ENCODE measurements at places on chromosomes 16 and 17. TPM values are rescaled to one million over a fixed set of nuclear protein-coding genes. Genes with fewer than 3 reads are reported as not detected.

DNA sequence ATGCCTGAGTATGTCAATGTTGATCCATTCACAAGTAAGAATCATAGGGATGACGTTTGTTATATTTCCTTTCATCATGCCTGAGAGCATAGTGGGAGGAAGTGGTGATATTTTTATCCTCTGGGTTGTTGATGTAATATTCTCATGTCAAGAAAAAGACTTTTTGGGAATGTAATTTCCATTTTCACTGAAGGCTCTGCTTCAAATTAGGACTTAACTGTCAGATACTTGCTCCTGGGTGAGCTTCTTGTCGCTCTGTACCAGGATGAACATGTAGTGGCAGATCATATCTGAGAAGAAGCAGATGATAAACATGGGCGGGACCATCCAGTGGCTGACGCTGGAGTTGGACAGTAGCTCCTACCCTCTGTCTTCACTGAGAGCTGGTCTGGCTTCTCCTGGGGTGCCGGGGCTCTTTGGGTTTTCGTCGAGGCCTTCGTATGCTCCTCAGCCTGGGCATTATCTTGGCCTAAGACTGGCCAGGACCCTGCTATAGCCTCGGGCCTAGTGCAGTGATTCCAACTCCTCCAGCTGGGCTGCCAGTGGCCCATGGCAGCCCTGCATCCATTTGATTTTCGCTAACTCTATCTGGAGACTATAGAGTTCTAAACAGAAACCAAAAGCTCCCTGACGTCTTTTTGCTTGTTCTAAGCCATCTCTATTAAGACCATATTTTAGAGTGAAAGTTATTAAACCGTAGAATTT lies 19.7 kb downstream of the CYB5B start:
- H3K4me1 ChIP-seq, result peaks cover 33% of the 10 kb centered on the region
- H3K36me3 ChIP-seq, result peaks cover 46% of the 10 kb centered on the region
- H3K27ac ChIP-seq, result peak overlapping the region; percentile 93
- no peaks in the 10 kb centered on the region for H3K27me3 ChIP-seq
- H3K4me3 ChIP-seq, result peak overlapping the region; percentile 76

GRCh38 chr17:48997103-48997826 lies at the start of gene IGF2BP1:
IGF2BP1 (plus strand) TSS chr17:48997385; CDS start chr17:48997746, 361 bp downstream.
- peaks cover 30% of the 10 kb centered on the region for H3K4me1 ChIP-seq
- H3K27ac ChIP-seq, result peak within 1 kb of the TSS; percentile 61
- DNase-seq, result no peak
- H3K27me3 ChIP-seq, result peaks cover 78% of the 10 kb centered on the region
- H3K36me3 ChIP-seq, result no peaks in the 10 kb centered on the region

DNA sequence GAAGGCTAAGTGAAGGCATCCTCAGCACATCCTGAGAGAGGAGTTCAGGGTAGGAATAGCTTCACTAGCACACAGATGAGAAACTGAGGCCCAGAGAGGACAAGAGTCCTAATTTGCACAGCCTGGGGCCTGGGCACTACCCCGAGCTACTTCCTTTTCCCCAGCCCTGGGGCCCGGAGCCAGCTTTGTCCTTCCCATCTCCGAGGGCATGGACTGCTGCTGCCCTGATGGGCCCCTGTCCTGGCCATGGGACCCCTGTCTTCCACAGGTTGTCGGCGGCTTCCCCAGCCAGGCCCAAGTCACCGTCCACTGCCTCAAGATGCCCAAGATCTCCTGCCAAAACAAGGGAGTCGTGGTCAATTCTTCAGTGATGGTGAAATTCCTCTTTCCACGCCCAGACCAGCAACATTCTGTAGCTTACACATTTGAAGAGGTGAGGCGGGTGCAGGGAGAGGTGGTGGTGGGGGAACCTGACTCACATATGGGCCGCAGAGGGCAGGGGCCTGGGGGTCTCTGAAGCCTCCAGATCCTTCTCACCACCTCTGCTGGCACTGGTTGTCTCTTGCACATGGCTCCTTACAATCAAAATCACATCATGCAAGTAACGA lies 11.4 kb upstream of the NLRC5 start:
- peaks cover 58% of the 10 kb centered on the region for H3K4me1 ChIP-seq
- no peaks in the 10 kb centered on the region for H3K27me3 ChIP-seq
- DNase-seq, result no peak
- peaks cover 31% of the 10 kb centered on the region for H3K36me3 ChIP-seq
- no peak overlapping the region for H3K27ac ChIP-seq

GRCh38 chr16:57527027-57527426 lies 9.3 kb downstream of the CCDC102A start:
- peaks cover 12% of the 10 kb centered on the region for H3K36me3 ChIP-seq
- DNase-seq, result no peak
- H3K4me3 ChIP-seq, result no peak overlapping the region

GRCh38 chr17:27601069-27601974 lies 29.7 kb upstream of the LGALS9 start:
- H3K36me3 ChIP-seq, result peaks cover 29% of the 10 kb centered on the region
- peak; percentile 88 for DNase-seq
- H3K27ac ChIP-seq, result no peak overlapping the region
- no peaks in the 10 kb centered on the region for H3K27me3 ChIP-seq
- H3K4me1 ChIP-seq, result peaks cover 16% of the 10 kb centered on the region

DNA sequence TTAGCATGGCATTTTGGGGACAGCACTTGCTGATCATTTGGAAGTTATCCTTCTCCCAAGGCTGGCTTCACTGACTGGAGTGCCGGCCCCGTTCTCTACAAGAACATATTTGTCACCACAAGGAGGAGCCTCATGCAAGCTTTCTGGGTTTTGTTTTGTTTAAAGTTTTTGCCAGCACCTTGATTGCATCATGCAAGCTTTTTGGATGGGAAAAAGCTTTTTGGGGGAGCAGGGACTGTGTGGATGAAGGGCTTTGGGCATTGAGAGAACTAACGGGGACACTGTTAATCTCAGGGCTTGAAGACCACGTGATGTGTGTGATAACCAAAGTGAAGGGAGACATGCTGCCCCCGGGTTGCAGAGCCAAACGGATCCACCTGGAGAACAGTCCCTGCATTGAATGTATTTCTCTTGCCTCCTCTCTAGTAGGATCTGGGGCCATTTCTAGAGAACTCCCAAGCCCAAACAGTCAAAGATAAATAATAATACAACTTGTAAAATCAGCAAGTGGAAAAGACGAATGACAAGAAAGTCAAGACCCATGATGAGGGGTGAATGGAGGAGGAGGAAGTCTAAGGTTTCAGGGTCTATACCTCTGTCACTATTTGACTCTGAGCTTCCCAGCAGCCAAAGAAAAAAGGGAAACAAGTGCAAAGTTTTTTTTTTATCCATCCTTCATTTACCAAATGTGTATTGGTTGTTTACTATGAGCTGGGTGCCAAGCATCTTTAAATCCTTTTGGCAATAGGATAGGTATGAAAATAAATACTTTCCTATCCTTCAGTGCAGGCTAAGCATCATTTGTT lies 17.2 kb downstream of the TMEM114 start:
- peak overlapping the region; percentile 19 for H3K27ac ChIP-seq
- H3K4me3 ChIP-seq, result no peak overlapping the region

DNA sequence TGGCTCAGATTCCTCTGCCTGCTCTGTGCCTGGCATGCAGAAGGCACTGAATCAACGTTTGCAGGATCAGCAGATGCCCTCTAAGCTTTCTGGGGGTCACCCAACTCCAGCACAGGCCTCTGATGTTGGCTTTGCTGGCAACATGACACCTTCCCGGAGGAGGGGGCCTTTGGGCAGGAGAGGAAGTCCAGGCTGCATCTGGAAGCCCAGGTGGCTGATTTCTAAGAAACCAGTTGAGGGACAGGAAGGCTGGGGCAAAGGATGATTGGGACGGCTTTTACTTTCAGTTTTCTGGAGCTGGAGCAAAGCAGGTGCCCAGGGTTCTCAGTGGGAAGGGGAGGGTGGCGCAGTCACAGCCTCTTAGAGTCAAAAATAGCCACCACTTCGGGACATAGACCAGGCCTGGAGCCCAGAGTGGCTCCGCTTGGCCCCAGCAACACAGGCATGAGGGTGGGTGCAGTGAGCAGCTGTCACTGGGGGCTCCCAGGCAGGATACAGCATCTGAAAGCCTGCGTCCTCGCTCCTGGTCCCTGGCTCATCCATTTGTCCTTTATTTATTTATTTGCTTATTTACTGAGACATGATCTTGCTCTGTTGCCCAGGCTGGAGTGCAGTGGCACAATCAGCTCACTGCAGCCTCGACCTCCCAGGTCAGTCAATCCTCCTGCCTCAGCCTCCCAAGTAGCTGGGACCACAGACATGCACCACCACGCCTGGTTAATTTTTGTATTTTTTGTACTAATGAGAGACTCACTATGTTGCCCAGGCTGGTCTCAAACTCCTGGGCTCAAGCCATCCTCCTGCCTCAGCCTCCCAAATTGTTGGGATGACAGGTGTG lies 15.1 kb downstream of the SOCS1 start:
- peak; percentile 54 for DNase-seq
- peaks cover 23% of the 10 kb centered on the region for H3K4me1 ChIP-seq
- no peaks in the 10 kb centered on the region for H3K27me3 ChIP-seq
- peak overlapping the region; percentile 64 for H3K4me3 ChIP-seq
- H3K27ac ChIP-seq, result no peak overlapping the region

DNA sequence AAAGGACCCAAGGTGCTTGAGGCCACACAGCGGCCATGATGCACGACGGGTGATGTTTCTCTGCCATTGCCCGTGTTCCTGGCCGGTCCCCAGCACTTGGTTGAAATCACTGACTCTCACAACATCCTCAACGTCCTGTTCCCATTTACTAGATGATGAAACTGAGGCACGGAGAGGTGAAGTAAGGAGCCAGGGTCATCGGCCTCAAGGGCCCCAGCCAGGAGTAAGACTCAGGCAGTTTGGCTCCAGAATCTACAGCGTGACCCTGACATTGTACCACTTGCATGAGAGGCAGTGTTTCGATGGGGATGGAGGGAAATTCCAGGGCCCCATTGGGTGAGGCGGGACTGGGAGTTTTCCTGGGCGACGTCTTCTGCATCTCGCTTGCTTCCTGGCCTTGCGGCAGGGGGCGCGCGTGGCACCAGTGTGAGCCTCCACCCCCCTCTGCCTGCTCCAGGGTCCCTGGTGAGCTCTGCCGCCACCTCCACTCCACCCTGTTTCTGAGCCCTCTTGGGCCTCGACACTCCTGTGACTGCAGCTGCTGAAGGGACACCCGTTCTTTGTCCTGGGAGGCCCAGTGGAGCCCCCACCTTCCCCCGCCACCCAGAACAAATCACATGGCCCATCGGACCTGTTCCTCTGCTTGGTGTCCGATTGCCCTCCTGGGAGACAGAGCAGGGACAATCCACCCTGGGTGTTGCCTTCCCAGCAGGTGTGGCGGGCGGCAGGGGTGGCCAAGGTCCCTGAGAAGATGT lies 133.0 kb upstream of the GSE1 start:
- no peak overlapping the region for H3K4me3 ChIP-seq
- peak; percentile 31 for DNase-seq
- H3K27me3 ChIP-seq, result no peaks in the 10 kb centered on the region

DNA sequence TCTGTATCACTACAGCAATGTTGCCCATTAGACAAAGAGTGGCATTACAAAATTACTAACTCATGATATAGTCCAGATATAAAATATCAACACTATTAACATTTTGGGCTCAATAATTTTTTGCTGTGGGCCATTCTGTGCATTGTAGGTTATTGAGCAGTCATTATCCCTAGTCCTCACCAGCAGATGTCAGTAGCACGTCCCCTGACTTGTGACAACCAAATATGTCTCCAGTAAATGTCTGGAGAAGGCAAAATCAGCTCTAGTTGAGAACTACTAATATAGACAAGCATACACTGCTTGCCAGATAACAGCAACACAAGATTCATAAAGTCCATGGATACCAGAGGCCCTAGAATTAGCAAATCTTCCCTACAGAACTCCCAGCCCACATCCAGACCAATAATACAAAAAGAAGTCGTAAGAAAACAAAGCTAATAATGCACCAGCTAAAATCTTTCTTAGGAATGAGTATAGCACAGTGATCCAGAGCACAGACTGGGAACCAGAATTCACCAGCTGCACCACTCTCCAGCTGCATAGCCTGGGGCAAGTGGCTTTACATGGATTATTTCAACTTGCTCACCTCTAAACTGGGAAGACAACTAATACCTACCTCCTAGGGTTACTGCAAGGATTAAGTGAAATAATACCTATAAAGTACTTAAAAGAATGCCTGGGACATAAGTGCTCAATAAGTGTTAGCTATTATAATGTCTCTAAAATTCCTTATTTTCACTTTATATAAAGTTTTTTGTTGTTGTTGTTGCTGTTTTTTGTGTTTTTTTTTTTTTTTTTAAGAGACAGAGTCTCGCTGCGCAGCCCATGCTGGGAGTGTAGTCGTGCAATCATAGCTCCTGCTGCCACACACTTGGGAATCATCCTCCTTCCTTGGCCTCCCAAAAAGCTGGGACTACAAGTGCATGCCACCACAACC lies 23.7 kb downstream of the HELZ start:
- peaks cover 12% of the 10 kb centered on the region for H3K4me1 ChIP-seq
- peak; percentile 67 for DNase-seq
- H3K36me3 ChIP-seq, result peaks cover 31% of the 10 kb centered on the region
- no peak overlapping the region for H3K4me3 ChIP-seq
- no peaks in the 10 kb centered on the region for H3K27me3 ChIP-seq

- no peak overlapping the region for H3K27ac ChIP-seq
- no peaks in the 10 kb centered on the region for H3K36me3 ChIP-seq
- H3K4me3 ChIP-seq, result no peak overlapping the region
- H3K27me3 ChIP-seq, result no peaks in the 10 kb centered on the region
These were observed 54.8 kb downstream of the NLK start for GRCh38 chr17:28097254-28097653.

DNA sequence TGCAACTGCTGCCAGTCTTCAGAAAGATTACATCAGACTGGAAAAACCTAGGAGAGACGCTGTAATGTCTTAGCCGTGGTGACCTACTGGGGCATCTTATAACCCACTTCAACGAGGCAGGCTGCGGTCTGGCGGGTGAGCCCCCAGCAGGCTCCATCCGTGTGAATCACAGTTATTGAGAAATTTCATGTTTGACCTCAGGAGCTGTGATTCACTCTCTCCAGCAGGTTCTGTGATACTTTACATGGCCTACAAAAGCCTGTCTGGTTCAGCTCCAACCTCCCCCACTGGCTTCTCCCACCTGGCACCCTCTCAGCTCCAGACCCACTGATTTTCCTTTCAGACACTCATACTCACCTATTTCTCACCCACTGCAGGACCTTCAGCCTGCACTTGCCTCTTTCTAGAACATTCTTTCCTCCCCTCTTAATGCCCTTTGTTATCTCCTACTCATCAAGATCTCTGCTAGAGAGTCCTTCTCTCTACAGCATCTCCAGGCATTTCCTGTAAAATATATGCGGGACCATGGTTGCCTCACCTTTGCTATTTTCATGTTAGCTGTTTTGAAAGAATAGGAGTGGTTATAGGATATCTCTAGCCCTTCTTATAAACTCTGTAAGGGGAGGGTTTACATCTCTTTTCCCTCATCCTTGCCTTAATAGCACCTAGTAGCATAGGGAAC lies 227.9 kb downstream of the MAF start:
- peaks cover 12% of the 10 kb centered on the region for H3K4me1 ChIP-seq
- H3K4me3 ChIP-seq, result no peak overlapping the region
- no peak for DNase-seq
- peaks cover 8% of the 10 kb centered on the region for H3K27me3 ChIP-seq

The IL4R gene
- 237 TPM for total RNA-seq

The CD300H gene
- not detected for total RNA-seq

The PIP4K2B gene
- 49.9 TPM for total RNA-seq

The ACSM2A gene
- not detected for total RNA-seq

The SCGB1C2 gene
- total RNA-seq, result not detected

The RARA gene
- total RNA-seq, result 61.1 TPM

The TLCD3B gene
- 4.6 TPM for total RNA-seq

The TRPV2 gene
- 124 TPM for total RNA-seq

The SLC13A5 gene
- not detected for total RNA-seq

The PRR35 gene
- total RNA-seq, result not detected

The CMTM2 gene
- total RNA-seq, result 0.68 TPM

The TLCD2 gene
- 0.13 TPM for total RNA-seq
